Osteoblast (primary cell): ENCODE measurements at places on chromosomes 5 and 9. TPM values are rescaled to one million over a fixed set of nuclear protein-coding genes. Genes with fewer than 3 reads are reported as not detected.

Gene CCDC152
- 0.29 and 0.36 TPM in 2 replicates for total RNA-seq

Gene IL3
- not detected in 2 replicates for total RNA-seq

Gene HTR1A
- not detected in 2 replicates for total RNA-seq

GRCh38 chr9:33320230-33320567 is 29.9 kb downstream of the NFX1 start:
- DNase-seq, result peak; percentile 41
- no peaks in the 10 kb centered on the region for H3K27me3 ChIP-seq
- peaks cover 56% of the 10 kb centered on the region for H3K36me3 ChIP-seq

DNA sequence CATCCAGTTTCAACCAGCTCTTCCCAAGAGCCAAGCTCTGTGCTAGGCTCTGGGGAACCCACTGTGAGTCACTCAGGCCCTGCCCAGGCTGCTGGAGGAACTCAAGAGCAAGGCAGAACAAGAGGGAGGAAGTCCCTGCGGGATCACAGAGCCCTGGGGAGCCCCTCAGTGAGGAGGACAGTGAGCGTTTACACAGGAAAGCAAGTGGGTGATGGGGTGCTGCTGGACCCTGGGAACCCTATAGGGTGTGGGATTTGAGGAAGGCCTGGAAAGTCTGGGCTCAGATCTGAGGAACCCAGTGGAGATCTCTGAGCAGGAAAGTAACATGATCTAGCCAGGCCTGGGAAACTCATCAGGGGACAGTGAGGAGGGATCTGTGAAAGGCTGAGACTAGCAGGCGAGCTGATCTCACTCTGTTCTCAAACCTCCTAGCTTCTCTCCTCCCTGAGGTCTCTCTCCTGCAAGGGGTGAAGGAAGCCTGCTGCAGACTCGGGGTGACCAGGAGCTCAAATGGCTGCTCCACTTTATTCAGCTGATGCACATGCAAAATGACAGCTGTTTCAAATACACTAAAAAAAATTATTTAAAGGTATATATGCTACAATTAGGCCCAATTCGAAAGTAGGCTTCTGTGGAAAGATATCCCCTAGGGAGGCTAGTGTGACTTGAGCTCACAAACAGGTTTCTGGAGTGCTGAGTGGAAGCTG is 70.0 kb downstream of the SHB start:
- H3K27ac ChIP-seq, result peak overlapping the region; percentile 82
- H3K27me3 ChIP-seq, result no peaks in the 10 kb centered on the region
- peak; percentile 92 for DNase-seq
- H3K4me3 ChIP-seq, result no peak overlapping the region
- H3K36me3 ChIP-seq, result peaks cover 2% of the 10 kb centered on the region
- H3K4me1 ChIP-seq, result peaks cover 32% of the 10 kb centered on the region

- H3K4me1 ChIP-seq, result peaks cover 16% of the 10 kb centered on the region
- no peak for DNase-seq
- no peak overlapping the region for H3K4me3 ChIP-seq
- no peak overlapping the region for H3K27ac ChIP-seq
Observed at GRCh38 chr5:15573590-15573989, 73.6 kb downstream of the FBXL7 start.

DNA sequence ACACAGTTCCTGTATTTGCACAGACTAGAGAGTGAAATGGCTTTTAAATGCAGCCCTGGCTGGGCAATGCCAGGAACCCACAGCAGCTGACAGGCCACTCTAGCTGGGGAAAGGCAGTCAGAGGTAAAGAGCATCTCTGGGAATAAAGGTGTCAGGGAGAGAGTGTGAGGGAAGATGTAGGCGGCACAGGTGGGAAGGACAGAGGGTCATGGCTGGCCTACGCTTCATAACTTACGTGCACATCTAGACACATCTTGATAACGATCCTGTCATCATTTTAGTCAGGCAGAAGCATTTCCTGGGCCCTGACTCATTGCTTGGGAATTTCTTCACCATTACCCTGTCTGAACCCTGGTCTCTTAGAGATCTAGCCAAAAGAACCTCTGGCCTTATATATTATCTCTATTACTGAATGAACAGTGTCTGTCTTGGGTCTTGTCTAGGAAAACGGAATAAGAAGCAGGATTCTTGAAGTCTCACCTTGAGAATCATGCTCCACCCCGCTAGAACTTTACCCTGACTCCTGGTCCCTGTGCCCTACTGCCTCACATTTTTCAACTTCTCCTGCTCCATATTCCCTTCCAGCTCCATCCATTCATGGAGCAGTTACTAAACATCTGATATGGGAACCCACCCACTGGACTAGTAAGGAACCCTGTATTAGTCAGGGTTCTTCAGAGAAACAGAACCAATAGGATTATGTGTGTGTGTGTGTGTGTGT is 106.4 kb upstream of the ELL2 start:
- H3K4me1 ChIP-seq, result peaks cover 33% of the 10 kb centered on the region
- H3K4me3 ChIP-seq, result no peak overlapping the region
- H3K27me3 ChIP-seq, result no peaks in the 10 kb centered on the region
- H3K27ac ChIP-seq, result peak overlapping the region; percentile 90
- DNase-seq, result peak; percentile 18
- no peaks in the 10 kb centered on the region for H3K36me3 ChIP-seq

GRCh38 chr9:77010527-77010926 is 8.9 kb upstream of the FOXB2 start:
- H3K4me3 ChIP-seq, result no peak overlapping the region
- H3K4me1 ChIP-seq, result peaks cover 4% of the 10 kb centered on the region
- peak; percentile 58 for DNase-seq
- no peaks in the 10 kb centered on the region for H3K36me3 ChIP-seq

- no peak overlapping the region for H3K27ac ChIP-seq
- no peaks in the 10 kb centered on the region for H3K27me3 ChIP-seq
- no peaks in the 10 kb centered on the region for H3K4me1 ChIP-seq
- no peaks in the 10 kb centered on the region for H3K36me3 ChIP-seq
- DNase-seq, result no peak
Observed at GRCh38 chr5:137336565-137337120, 162.5 kb downstream of the SPOCK1 start.

- no peaks in the 10 kb centered on the region for H3K36me3 ChIP-seq
- no peak for DNase-seq
- H3K4me3 ChIP-seq, result no peak overlapping the region
- H3K27ac ChIP-seq, result no peak overlapping the region
- H3K4me1 ChIP-seq, result peaks cover 16% of the 10 kb centered on the region
Observed at GRCh38 chr9:124041817-124042116, 30.2 kb downstream of the LHX2 start.

DNA sequence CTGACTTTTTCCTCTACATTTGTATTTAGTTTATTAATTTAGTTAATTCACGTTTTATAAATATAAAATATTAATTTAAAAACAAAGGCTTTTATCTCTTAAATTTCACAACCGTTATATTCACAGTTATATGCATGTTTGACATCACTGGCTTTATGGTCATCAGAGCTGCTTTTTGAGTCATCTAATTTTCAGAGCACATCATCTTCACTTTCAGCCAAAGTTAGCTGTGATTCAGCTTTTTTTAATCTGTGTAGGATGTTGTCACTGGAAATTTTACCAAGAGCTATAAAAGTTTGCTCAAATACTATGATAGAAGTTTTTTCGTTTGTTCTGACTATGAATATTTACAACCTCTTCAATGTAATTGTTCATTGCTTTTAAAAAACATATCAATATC is 12.4 kb downstream of the CDC37L1 start:
- DNase-seq, result peak; percentile 74
- peaks cover 28% of the 10 kb centered on the region for H3K4me1 ChIP-seq
- H3K27me3 ChIP-seq, result no peaks in the 10 kb centered on the region

DNA sequence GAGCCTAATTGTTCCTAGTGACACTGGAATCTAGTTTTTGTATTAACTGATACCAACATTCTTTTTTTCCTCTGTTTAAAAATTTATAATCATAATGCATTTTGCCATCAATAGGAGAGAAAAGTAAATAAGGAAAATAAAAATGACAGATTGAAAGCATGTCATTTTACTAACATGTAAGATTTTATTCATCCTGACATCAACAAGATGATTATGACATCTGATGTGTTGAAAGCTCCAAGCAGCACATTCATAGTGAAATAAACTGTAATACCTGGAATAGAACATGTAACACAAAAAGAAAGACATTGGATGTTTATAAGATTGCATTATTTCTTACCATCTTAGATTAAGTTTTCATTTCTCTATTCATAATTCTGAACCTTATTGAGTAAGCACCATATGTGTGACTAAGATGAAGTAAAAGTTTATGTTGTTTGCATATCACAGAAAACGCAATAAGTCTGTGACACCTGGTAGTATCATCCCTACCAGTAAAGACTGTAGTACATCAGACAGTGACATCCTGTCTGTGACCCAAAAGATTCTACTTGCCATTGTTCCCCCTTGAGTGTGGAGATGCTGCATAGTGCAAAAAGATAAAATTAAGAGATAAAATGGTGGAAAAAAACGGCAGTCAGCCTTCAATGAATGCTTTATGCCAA is 225.6 kb downstream of the PCSK5 start:
- H3K4me1 ChIP-seq, result no peaks in the 10 kb centered on the region
- no peaks in the 10 kb centered on the region for H3K36me3 ChIP-seq
- H3K27me3 ChIP-seq, result no peaks in the 10 kb centered on the region
- no peak overlapping the region for H3K4me3 ChIP-seq
- no peak overlapping the region for H3K27ac ChIP-seq
- DNase-seq, result no peak

- H3K36me3 ChIP-seq, result peaks cover 10% of the 10 kb centered on the region
- H3K4me3 ChIP-seq, result no peak overlapping the region
- no peaks in the 10 kb centered on the region for H3K4me1 ChIP-seq
- H3K27ac ChIP-seq, result no peak overlapping the region
- no peaks in the 10 kb centered on the region for H3K27me3 ChIP-seq
- no peak for DNase-seq
Observed at GRCh38 chr5:80629281-80629680, 25.2 kb upstream of the MSH3 start.

- peaks cover 19% of the 10 kb centered on the region for H3K4me1 ChIP-seq
- DNase-seq, result peak; percentile 97
- H3K27ac ChIP-seq, result peak within 1 kb of the TSS; percentile 81
- no peaks in the 10 kb centered on the region for H3K36me3 ChIP-seq
- no peaks in the 10 kb centered on the region for H3K27me3 ChIP-seq
Observed at GRCh38 chr5:139439013-139439903, at the start of gene DNAJC18. Gene DNAJC18, minus strand, starts transcription at chr5:139439525. Its CDS starts 80 bp downstream, at chr5:139439445.

DNA sequence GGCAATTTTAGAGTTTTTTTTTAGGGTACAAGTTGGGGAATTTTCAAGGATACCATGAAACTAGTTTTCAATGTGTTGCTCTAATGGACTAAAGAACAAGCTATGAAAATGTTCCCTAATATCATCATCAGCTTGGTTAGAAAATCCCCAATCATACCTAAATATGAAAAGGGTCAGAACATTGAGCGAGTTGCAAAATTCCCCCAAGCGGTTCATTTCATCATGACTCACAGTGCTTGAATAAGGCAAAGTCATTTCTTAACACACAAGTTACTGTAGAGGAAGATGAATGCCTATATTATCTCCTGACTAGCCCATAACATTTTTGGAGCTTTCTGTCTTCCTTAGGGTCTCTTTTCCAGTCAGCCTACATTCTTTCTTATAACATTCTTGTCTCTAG is 62.7 kb downstream of the ST8SIA4 start:
- H3K4me3 ChIP-seq, result no peak overlapping the region
- H3K27ac ChIP-seq, result no peak overlapping the region
- no peaks in the 10 kb centered on the region for H3K27me3 ChIP-seq
- no peak for DNase-seq
- no peaks in the 10 kb centered on the region for H3K36me3 ChIP-seq

- H3K4me3 ChIP-seq, result no peak overlapping the region
- H3K4me1 ChIP-seq, result peaks cover 3% of the 10 kb centered on the region
- peak; percentile 21 for DNase-seq
- H3K27me3 ChIP-seq, result no peaks in the 10 kb centered on the region
Observed at GRCh38 chr5:179901462-179901861, 6.2 kb downstream of the TBC1D9B start.

- H3K27ac ChIP-seq, result no peak overlapping the region
Observed at GRCh38 chr5:96083361-96083881, 121.8 kb upstream of the ELL2 start.

DNA sequence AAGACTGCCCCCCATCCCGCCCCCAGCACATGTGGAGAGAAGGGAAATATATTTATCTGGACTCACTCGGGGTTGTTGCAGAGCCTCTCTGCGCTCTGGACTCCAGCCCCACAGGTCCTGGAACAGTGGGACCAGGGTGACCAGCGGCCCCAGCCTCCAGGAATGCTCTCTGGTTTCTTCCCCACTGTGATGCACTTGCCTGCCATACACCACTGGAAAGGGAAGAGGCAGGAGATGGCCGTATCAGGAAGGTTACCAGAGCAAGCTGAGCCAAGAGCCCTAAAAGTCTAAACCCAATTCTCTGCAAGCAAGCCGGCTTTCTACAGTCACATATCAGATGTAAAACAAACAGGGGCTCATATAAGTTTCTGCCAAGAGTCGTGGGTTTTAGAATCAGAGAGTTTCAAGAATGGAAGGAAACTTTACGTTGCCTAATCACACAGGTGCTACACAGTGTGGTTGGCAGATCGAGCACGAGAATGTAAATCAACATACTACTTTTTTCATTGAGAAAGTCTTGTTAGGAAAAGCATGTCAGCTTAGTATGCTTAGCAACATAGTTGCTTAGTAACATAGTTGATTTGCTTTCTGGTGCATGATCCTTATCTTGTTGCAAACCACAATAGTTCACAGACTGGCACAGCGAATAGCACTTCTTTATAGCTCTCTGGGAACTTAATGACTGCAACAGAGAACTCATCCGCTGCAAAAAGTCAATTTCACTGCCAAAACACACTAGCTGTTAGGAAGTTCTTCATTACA is 201.2 kb downstream of the TARS1 start:
- H3K27ac ChIP-seq, result peak overlapping the region; percentile 69
- DNase-seq, result no peak
- H3K36me3 ChIP-seq, result peaks cover 53% of the 10 kb centered on the region
- H3K4me1 ChIP-seq, result peaks cover 11% of the 10 kb centered on the region
- no peaks in the 10 kb centered on the region for H3K27me3 ChIP-seq

DNA sequence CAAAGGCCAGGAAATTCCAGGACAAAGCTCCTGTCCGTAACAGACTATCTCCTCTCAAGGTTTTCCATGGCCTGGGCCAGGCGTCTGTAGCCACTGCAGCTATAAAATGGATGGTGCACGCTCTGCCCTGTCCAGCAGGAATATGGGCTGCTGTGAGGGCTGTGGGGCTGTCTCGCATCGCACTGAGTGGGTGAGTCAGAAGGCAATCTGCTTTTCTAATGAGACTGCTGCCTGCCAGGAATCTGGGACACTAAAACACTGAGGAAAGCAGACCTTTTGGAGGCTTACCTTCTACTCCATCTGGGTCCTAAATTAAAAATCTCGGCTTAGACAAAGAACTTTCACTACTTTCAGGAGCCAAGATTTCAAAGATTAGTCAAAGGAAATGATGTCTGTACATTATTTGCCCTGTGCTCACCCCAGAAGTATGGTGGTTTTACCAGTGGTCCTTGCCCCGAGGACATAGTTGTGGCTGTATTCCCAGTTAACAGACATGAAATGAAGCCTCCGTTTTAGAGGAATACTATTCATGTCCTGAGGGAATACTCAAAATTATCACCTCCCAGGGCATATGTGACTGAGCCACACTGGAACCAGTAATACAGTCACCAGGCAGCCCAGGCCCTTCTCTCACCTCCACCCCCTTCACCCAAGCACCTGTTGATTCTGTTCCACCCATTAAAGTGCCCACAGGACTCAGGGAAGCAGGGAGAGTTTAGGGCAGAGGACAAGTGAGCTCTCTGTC is 56.4 kb downstream of the PFDN1 start:
- DNase-seq, result peak; percentile 96
- H3K36me3 ChIP-seq, result peaks cover 5% of the 10 kb centered on the region
- peak overlapping the region; percentile 80 for H3K27ac ChIP-seq
- H3K4me1 ChIP-seq, result peaks cover 33% of the 10 kb centered on the region
- H3K27me3 ChIP-seq, result no peaks in the 10 kb centered on the region
